ENCODE measurements at places on chromosomes 3 and 15.

DNA sequence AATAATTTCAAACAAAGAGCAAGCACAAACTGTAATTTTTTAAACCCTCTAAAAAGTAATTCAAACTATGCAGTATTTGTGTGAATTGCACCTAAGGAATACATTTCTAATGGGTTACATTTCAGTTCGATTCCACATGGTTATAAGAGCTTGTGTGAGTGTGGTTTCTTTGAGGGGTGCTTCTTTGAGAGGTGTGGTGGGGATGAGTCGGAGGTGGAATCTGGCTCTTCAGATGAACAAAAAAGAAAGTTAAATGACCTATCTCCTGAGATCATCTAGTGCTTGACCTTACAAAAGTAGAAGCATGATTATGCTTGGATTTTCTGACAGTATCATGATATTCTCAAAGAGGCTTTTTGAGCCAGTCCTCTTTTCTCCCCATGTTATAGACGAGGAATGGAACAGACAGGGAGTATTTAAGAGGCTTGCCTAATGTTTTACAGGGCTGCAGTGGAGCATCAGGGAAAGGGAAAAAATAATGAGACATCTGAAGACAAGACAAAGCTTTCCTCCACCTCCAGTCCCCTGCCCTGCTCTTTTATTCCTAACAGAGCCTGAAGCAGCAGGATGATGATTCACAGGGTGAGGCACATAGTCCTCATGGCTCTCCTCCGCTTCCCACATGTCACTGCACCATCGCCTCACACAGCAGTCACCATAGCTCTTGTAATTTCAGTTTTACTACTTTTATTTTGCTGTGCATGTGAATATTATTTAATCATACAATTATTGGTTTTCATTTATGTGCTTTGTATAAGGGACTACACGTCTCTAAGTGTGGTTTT, 82.0 kb downstream of the LYSMD4 start:
- no peak for DNase-seq
- no peaks in the 10 kb centered on the region for H3K27me3 ChIP-seq
- no peak overlapping the region for H3K27ac ChIP-seq
- no peak overlapping the region for H3K4me3 ChIP-seq
- no peaks in the 10 kb centered on the region for H3K4me1 ChIP-seq

GRCh38 chr3:195583831-195584542, at the start of gene APOD:
Gene APOD (minus strand): TSS chr3:195583940. CDS start chr3:195579461, 4,479 bp downstream.
- no peaks in the 10 kb centered on the region for H3K27me3 ChIP-seq
- H3K4me1 ChIP-seq, result no peaks in the 10 kb centered on the region
- H3K4me3 ChIP-seq, result peak within 1 kb of the TSS; percentile 25
- H3K36me3 ChIP-seq, result no peaks in the 10 kb centered on the region

GRCh38 chr3:62679988-62680387, 195.2 kb downstream of the CADPS start:
- no peak for DNase-seq
- no peak overlapping the region for H3K27ac ChIP-seq
- H3K36me3 ChIP-seq, result no peaks in the 10 kb centered on the region
- no peak overlapping the region for H3K4me3 ChIP-seq
- H3K4me1 ChIP-seq, result no peaks in the 10 kb centered on the region

DNA sequence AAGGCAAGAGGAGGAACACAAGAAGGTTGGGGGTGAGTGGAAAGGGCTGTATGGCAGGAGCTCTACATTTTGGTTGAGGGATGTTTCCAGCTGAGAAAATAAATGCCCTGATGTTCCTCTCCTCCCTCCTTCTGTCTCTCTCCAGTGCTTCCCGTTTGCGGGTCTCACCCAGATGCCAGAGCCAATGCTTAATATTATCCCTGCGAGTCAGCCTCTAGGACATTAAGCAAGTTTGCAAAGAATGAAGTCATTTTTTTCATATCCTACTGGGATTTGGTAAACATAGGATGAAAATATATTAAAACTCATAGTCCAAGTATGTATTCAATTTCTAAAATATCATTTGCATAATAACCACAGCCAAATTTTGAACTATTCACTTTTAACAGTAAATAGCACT, 295.9 kb downstream of the CADM2 start:
- H3K36me3 ChIP-seq, result no peaks in the 10 kb centered on the region
- H3K4me3 ChIP-seq, result no peak overlapping the region
- H3K27me3 ChIP-seq, result no peaks in the 10 kb centered on the region
- no peak overlapping the region for H3K27ac ChIP-seq
- no peaks in the 10 kb centered on the region for H3K4me1 ChIP-seq

DNA sequence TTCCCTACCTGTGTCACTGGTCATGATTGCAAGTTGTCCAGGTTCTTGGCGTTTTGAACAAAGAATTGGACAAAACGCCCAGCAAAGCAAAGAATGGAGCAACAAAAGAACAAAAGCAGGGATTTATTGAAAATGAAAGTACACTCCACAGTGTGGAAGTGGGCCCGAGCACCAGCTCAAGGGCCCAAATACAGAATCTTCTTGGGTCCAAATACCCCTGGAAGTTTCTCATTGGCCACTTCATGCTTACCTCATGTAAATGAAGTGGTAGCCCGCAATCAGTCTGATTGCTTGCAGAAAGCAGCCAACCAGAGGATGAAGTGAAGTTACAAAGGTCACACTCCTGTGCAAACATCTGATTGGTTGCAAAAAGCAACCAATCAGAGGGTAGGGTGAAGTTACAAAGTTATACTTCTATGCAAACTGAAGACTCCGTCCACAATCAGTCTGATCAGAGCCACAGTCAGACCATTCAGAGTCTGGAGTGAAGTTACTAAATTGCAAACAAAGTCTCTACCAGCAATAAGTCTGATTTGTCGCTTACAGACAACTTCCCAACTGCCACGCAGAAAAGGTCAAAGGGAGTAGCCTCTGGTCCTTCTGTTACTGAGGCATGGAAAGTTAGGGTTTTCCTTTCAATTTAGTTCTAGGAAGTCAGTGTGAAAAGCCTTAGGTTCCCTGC, 8.3 kb upstream of the TM4SF1 start:
- peaks cover 46% of the 10 kb centered on the region for H3K4me1 ChIP-seq
- H3K27me3 ChIP-seq, result no peaks in the 10 kb centered on the region
- H3K36me3 ChIP-seq, result no peaks in the 10 kb centered on the region
- H3K4me3 ChIP-seq, result no peak overlapping the region
- DNase-seq, result no peak

DNA sequence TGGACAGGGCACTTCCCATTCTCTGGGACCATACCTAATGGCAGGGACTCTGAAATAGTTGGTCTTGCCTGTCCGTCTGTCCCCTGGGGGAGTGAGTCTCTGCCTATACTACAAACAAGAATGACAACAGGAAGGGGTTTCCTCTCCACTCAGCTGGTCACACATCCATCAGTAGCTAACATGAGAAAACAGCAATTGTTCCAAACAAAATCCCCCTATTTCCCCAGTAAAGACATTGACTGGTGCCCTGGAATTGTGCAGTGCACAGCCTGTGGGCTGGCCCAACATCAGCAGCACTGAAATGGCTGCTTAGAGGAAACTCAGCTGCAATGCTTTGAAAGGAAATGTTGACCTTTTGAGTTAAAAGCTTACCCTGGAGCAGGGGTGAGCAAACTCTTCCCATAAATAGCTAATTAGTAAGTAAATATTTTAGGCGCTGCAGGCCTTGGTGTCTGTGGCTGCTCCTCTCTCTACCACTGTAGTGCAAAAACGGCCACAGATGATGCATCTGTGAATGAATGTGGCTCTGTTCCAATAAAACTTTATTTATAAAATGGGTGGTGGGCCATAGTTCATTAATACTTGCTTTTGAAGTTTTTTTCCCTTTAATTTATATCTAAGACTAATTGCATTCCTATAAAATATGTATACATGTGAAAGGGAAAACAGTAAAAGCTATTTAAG, 174.3 kb downstream of the KLF13 start:
- H3K4me1 ChIP-seq, result no peaks in the 10 kb centered on the region
- H3K27ac ChIP-seq, result no peak overlapping the region
- H3K27me3 ChIP-seq, result no peaks in the 10 kb centered on the region
- no peak for DNase-seq
- H3K4me3 ChIP-seq, result no peak overlapping the region
- no peaks in the 10 kb centered on the region for H3K36me3 ChIP-seq
